ENCODE measurements at places on chromosomes 4 and X.

DNA sequence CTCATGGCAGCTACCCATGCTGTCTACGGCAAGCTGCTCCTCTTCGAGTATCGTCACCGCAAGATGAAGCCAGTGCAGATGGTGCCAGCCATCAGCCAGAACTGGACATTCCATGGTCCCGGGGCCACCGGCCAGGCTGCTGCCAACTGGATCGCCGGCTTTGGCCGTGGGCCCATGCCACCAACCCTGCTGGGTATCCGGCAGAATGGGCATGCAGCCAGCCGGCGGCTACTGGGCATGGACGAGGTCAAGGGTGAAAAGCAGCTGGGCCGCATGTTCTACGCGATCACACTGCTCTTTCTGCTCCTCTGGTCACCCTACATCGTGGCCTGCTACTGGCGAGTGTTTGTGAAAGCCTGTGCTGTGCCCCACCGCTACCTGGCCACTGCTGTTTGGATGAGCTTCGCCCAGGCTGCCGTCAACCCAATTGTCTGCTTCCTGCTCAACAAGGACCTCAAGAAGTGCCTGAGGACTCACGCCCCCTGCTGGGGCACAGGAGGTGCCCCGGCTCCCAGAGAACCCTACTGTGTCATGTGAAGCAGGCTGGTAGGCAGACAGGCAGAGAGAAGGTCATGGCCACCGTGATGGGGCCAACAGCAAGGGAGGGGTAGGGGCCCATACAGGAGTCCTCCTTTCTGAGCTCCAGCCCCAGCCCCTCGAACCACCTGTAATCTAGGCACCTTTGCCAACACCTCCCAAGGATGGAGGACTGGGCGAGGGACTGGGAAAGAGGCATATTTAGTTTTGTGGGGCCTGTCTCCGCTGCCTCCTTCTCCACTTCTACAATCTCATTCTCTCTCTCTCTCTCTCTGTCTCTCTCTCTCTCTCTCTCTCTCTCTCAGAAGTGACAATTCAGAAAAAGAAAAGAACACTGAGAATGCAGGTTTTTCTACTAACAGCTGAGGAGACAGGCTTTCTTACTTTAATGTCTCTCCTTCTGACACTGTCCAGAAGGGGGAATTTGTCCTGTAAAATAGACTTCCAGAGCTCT, 4.7 kb upstream of the TSPYL2 start:
- no peak for DNase-seq

DNA sequence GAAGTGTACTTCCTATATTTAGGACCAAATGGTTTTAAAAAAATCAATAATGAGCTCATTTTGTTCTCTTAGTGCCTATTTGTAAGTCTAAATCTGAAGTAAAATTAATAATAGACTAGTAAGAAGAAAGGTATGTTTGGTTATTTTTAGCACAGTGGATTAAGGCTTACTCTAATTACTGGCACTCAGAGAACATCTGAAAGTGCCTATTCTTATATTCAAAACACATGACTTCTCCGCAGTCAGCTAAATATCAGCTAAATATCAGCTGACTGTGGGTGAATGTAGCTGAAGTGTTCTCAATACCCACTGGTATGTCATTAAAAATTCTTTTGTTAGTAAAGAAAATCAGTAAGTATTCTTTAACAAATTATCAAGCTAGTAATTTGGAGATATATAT, 6.0 kb downstream of the AP1S2 start:
- DNase-seq: no peak

- no peak for DNase-seq
These were observed 18.6 kb downstream of the HELT start for GRCh38 chr4:185036842-185037241.

DNA sequence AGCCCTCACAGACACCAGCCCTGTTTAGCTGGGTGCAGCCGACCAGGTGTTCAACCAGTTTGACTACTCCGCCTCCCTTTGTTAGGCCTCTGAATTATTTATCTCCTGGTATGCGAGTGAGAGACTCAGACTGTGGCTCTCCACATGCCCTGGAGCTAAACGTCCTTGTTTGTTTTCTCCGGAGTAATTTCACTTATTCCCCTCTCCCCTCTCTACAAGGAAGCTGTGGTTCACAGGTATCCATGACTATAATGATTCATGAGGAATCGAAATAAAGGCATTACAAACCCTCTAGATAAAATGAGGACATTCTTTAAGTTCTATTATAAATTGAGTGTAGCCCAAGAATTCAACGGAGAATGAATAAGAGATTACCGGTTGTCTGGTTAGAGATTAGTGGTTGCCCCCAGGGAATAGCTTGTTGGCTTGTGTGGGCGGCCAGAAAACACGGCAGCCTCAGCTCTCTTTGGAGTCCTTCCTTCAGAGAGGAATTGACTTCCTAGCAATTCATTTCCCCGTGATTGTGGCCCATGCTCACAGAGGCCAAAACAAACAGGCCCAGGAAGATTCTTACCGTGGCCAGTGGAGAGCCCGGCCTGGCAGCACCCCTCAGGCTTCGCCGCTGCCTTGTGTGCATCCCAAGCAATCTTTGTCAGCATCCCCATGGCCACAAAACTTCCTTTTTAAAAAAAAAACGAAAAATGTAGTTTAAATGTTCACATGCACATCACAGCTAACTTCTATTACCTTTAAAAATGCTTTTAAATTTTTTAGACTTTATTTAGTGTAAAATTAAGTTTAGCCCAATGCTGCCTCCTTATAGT, 60.2 kb upstream of the CBR4 start:
- DNase-seq: no peak

GRCh38 chrX:2632533-2633504, 58.3 kb upstream of the CD99 start:
- DNase-seq: no peak

GRCh38 chr4:173214661-173215060, 46.0 kb downstream of the GALNT7 start:
- no peak for DNase-seq

DNA sequence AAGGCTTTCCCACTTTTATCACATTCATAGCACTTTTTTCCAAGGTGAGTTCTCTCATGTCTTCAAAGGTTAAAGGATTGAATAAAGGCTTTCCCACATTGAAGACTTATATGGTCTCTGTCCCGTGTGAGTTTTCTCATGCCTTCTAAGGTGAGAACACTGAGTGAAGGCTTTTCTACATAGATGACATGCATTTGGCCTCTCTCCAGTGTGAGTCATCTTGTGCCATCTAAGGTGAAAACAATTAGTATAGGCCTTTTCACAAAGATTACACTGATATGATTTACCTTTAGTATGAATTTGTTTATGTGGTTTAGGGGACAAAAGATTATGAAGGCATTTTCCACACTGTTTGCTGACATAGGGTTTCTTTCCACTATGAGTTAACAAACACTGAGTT, 21.2 kb downstream of the USP17L30 start:
- DNase-seq: no peak

- DNase-seq: no peak
These were observed 10.4 kb downstream of the PALLD start for GRCh38 chr4:168507178-168507815.

- DNase-seq: no peak
These were observed 310.0 kb downstream of the PRR32 start for GRCh38 chrX:127129510-127129909.

- DNase-seq: no peak
These were observed 61.8 kb downstream of the BRWD3 start for GRCh38 chrX:80747832-80748231.

DNA sequence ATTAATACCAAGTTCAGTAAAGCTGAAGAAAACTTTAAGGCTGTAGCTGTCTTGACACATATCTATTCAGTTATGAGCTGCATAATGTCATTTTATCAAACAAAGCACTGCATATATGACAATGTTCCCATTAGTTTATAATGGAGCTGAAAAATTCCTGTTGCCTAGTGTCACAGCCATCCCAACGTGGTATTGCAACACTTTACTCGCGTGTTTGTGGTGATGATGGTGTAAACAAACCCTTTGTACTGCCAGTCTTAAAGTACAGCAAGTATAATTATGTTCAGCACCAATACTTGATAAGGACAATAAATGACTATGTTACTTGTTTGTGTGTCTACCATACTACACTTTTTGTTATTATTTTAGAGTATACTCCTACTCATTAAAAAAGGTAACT, 1415.6 kb upstream of the PCDH7 start:
- DNase-seq: no peak

- DNase-seq: no peak
These were observed 47.2 kb downstream of the FGFBP1 start for GRCh38 chr4:15891312-15891711.

DNA sequence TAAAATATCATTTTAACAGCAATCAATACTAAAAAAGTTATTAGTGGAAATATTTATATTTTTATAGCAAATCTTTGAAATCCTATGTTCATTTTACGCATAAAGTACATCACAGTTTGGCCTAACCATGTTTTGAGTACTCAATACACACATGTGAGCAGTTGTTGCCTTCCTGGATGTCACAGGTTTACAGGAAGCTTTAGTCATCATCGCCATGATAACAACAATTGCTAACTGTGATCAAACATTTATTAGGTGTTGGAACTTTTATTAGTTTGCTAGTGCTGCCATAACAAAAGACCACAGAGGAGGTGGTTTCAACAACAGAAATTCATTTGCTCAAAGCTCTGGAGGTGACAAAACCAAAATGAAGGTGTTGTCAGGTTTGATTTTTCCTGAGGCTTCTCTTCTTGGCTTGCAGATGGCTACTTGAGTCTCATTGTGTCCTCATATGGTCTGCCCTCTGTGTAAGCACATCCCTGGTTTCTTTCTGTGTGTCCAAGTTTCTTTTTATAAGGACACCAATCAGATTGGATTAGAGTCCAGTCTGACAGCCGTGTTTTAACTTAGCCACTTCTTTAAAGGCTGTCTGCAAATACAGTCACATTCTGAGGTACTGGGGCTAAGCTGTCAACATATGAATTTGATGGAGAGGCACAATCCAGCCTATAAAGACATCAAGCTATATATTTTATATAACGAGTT, 43.1 kb upstream of the BOD1L1 start:
- no peak for DNase-seq

DNA sequence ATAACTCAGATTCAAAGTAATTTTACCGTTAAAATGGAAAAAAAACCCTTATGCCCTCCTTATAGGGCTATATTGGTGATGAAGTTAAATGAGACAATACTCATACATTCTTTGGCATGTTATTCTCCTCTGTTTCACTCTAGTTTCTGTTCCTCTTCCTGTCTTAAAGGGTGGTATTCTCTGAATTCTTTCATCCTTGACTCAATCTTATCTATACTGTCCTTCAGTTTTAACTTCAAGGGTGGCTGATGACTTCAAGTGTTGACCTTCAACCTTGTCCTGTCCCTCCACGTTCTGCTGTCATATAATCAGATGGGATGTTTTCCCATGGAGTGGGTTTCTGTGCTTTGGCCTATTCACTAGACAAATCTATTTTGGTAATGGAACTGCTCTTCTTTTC, 44.0 kb downstream of the ZNF518B start:
- DNase-seq: no peak

DNA sequence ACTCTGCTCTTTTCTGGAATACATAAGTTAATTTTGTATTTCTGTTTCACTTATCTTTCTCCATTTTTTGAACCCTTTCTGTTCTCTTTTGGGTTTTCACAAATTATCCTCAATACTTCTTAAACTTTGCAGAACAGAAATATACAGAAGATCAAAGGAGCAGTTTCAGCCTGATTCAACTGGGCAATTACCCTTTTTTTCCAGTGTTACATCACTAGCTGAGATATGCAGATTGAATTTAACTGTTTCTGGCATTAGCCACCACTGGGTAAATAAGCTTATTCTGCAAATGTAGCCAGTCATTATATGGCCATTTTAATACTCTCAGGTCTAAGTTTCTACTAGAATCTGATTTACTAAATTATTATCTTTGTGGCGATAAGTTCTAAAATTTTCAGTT, 66.9 kb upstream of the GRID2 start:
- DNase-seq: no peak

DNA sequence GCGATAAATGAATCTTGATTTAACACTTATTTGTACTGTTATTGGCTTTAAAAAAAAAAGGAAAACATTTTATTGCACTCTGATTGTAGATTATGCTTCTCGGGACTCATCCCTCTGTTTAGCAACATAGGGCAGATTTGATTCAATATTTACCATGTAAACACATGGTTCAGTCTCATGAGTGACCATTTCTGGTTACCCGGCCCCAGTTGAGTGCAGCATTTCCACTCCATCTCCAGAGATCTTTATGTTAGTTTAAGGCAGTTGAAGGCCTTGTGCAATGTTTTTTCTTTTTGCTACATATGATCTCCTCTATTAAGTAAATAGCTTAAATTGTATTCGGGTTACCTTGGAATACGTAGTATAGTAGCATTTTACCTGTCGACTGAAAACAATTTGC, 143.3 kb upstream of the RPS6KA3 start:
- DNase-seq: no peak

DNA sequence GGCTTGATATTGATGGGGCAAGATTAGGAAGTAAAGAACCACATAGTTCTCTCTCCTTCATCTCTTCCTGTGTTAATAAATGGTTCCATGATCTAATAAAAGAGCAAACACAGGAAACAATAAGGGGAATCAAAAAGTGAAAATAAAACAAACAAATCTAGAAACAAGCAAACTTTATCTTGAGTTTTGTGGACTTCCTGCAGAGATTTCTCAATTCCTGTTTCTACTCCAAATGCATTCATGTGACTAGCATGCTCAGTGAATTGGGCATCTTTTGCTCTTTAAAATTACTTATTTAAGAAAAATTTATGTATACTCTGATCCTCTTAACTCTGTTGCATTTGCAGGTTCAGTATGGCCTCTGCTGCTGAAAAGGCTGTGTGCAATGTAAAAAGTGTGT, 682.0 kb downstream of the KCTD8 start:
- DNase-seq: no peak

- DNase-seq: no peak
These were observed 90.8 kb downstream of the ANAPC4 start for GRCh38 chr4:25467843-25468242.

DNA sequence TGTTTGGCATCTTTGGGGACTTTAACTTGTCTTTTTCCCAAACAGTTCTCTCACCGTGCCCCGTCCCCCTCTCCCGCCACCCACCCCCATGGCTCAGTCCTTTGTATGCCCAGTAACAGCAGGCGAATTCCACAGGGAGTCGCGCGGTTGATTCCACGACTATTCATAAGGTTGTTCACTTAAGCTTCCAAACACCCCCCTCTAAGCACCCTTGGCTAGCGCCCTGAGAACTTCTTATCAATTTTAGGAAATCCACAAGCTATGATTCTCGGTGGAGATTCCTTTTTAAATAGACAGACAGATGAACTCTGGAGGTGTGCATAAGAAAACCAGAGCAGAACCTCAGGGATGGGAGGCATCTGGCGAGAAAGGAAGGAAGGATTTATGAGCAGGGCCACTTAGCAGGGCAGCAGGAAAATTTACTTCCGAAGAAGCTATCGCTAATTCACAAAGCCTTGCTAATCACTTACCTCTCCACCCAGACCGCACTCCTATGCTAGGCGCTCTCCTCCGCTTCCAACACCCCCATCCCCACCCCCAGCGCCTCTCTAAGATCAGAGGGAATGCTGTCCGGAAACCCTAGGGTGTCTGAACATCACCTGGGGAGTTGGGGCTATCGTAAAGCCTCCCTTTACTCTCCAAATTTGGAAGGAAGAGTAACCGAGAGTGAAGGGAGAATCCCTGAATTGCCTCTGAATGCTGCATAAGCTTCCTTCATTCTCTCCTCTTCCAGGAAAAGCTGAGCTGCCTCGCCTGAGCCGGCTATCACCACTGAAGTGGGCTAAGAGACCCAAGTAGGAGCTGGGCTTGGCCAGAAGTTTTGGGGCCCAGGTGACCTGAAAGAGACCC, 1.7 kb downstream of the UNC5C start:
- no peak for DNase-seq

- no peak for DNase-seq
These were observed 381.9 kb downstream of the IL1RAPL1 start for GRCh38 chrX:28969126-28969525.

- no peak for DNase-seq
These were observed 26.3 kb upstream of the UCP1 start for GRCh38 chr4:140595065-140595464.

- no peak for DNase-seq
These were observed 78.8 kb downstream of the LDB2 start for GRCh38 chr4:16819652-16820051.

Data from activated CD8-positive, alpha-beta memory T cell treated with anti-CD3 and anti-CD28 coated beads for 4 hours (primary cell).